ENCODE measurements at places on chromosomes 1 and 21. TPM values are rescaled to one million over a fixed set of nuclear protein-coding genes. Genes with fewer than 3 reads are reported as not detected.

DNA sequence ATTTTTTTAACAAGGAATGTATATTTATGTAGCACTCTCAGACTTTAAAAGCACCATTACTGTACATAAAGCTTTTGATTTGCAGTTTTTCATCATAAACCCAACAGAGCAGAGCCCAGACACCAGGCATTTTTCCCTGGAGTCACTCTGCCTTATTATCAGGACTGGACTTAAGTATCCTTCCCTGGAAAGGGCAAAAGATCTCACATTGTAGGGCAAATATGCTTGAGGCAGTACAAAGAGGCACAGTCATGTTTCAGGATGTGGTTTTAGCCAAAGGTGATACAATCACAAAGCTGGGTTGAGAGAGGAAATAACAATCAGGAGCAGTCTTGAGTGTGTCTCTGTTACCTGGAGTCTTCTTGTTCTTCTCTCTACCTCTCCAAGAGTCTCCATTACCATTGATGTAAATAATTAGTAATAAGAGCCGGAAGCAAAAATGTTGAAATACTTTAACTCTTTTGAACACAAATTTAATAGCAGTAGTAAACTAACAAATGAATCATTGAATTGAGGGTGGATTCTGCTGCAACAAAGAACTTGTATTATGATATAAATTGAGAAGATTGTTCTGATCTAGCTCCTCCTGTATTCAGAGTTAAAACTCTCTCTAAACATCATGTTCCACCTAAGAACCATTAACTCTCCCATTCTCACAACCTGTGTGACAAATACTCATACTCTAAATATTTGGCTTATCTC, 160.5 kb downstream of the LTN1 start:
- DNase-seq, result no peak

GRCh38 chr1:159177272-159177907, 6.0 kb downstream of the CADM3 start:
- DNase-seq, result no peak

DNA sequence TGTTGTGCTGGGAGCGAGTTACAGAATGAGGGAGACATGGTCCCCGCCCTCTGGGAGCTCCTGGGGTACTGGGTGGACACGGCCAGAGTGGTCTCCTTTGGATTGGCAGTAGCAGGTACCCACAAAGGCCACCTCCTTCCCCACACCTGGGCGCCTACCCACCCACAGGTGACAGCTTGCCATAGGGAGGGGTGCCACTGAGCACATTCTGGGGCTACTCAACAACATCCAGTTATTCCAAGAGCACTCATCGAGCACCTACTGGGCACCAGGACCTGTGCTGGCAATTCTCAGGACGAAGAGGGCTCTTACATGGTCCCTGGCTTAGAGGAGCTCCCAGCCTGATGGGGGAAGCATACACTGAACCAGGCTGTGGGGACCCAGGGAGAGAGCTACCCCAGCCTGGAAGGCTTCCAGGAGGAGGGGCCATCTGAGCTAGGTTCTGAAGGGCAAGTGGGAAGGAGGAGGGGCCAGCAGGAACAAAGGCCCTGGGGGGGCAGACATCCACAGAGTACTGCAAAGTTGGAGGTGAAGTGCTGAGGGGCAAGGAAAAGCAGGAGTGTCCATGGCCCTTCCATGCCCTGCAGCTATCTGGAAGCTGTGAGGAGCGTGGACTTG, 22.0 kb downstream of the MRPL37 start:
- no peak for DNase-seq

GRCh38 chr1:24878775-24879742, 51.0 kb downstream of the RUNX3 start:
- DNase-seq, result no peak

- peak; percentile 66 for DNase-seq
Observed at GRCh38 chr21:44994695-44995342, 55.0 kb downstream of the SLX9 start.

Gene RPS6KA1
- total RNA-seq, result 12.5 TPM

Gene TLR5
- 3.3 TPM for total RNA-seq

Gene ITLN1
- total RNA-seq, result 0.45 TPM
